ENCODE measurements at places on chromosomes 2 and 18. TPM values are rescaled to one million over a fixed set of nuclear protein-coding genes. Genes with fewer than 3 reads are reported as not detected.

The DNAJB2 gene
- 33.0 TPM for total RNA-seq

The MSTN gene
- total RNA-seq = 0.09 TPM

The KDM3A gene
- 27.8 TPM for total RNA-seq

The SLC19A3 gene
- total RNA-seq = 2.1 TPM

The SERPINB4 gene
- total RNA-seq = 0.14 TPM

The SLC4A3 gene
- total RNA-seq = 2.1 TPM

The TPO gene
- not detected for total RNA-seq

The ELOA2 gene
- total RNA-seq = not detected

The PAIP2B gene
- 0.85 TPM for total RNA-seq

The FBXO36 gene
- 3.8 TPM for total RNA-seq

The OTOF gene
- total RNA-seq = 0.14 TPM

The OTX1 gene
- total RNA-seq = 0.14 TPM

The ABI2 gene
- total RNA-seq = 25.1 TPM

The PSMA8 gene
- total RNA-seq = not detected

The DRC1 gene
- not detected for total RNA-seq

The ATOH8 gene
- total RNA-seq = 72.5 TPM

The FABP1 gene
- total RNA-seq = not detected

The ABCB11 gene
- total RNA-seq = not detected

The CDKL4 gene
- 3.4 TPM for total RNA-seq

The BMP10 gene
- total RNA-seq = not detected

The ADGRF3 gene
- total RNA-seq = under 0.01 TPM
